ENCODE measurements at places on chromosomes 7 and 10. TPM values are rescaled to one million over a fixed set of nuclear protein-coding genes. Genes with fewer than 3 reads are reported as not detected.

The CHN2 gene
- 15.3 TPM for total RNA-seq

The ODAD2 gene
- total RNA-seq: 1.8 TPM

The EPHB6 gene
- total RNA-seq: 6.0 TPM

The PAX4 gene
- total RNA-seq: not detected

The MYL7 gene
- not detected for total RNA-seq

The APBB1IP gene
- total RNA-seq: 6.8 TPM

The INMT gene
- 140 TPM for total RNA-seq

The CYCS gene
- total RNA-seq: 47.9 TPM

The EXOSC1 gene
- 27.6 TPM for total RNA-seq

The GDF10 gene
- 5.8 TPM for total RNA-seq

The BTBD16 gene
- total RNA-seq: not detected

The PRPS1L1 gene
- total RNA-seq: not detected

The PRKCQ gene
- 2.0 TPM for total RNA-seq

The ELN gene
- total RNA-seq: 427 TPM

The IRF5 gene
- 7.3 TPM for total RNA-seq

Data from gastroesophageal sphincter (tissue), 4 donors.